Neural crest cell (in vitro differentiated cells): ENCODE measurements at places on chromosomes 4 and X. TPM values are rescaled to one million over a fixed set of nuclear protein-coding genes. Genes with fewer than 3 reads are reported as not detected.

NLGN4X gene
- total RNA-seq = 57.4 and 57.8 TPM in 2 replicates

- peaks cover 3% of the 10 kb centered on the region for H3K4me1 ChIP-seq
- no peak for DNase-seq
- no peak overlapping the region for H3K4me3 ChIP-seq
- no peaks in the 10 kb centered on the region for H3K27me3 ChIP-seq
- H3K36me3 ChIP-seq = no peaks in the 10 kb centered on the region
Observed at GRCh38 chr4:174856926-174857800, 28.1 kb upstream of the GLRA3 start.

- H3K27me3 ChIP-seq = peaks cover 2% of the 10 kb centered on the region
- H3K4me1 ChIP-seq = no peaks in the 10 kb centered on the region
- no peak for DNase-seq
- no peak overlapping the region for H3K27ac ChIP-seq
- no peak overlapping the region for H3K4me3 ChIP-seq
- H3K36me3 ChIP-seq = no peaks in the 10 kb centered on the region
Observed at GRCh38 chr4:167221084-167221483, 13.2 kb downstream of the SPOCK3 start.

VGLL1 gene
- total RNA-seq = not detected in 2 replicates

TLR10 gene
- not detected in 2 replicates for total RNA-seq

CLDN24 gene
- not detected in 2 replicates for total RNA-seq

ZNF718 gene
- total RNA-seq = 14.4 and 15.9 TPM in 2 replicates

DNA sequence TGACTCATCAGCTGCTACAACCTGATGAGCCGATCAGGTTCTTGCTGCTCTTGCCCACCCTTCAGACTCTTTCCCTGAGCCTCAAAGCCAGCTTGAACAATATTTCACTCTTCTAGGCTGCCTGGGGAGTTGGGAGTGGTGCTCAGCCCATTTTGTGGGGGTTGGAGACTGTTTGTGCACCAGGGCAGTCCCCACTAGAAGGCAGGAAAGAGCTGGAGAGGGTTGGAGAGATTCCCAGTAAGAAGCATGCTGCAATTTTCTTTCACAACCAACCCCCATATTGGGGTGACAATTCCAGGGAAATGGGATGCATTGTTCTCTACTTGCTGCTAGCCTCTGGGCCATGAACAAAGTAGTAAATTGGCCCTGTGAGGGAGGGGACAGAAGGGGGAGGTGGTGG lies 44.1 kb downstream of the SLC16A2 start:
- H3K36me3 ChIP-seq = peaks cover 9% of the 10 kb centered on the region
- no peak overlapping the region for H3K27ac ChIP-seq
- no peak for DNase-seq
- no peaks in the 10 kb centered on the region for H3K4me1 ChIP-seq
- no peaks in the 10 kb centered on the region for H3K27me3 ChIP-seq

ARSJ gene
- 0.49 and 0.89 TPM in 2 replicates for total RNA-seq

SUPT20HL1 gene
- not detected in 2 replicates for total RNA-seq

GRCh38 chrX:123172869-123173268 lies 11.2 kb upstream of the GRIA3 start:
- H3K4me1 ChIP-seq = no peaks in the 10 kb centered on the region
- no peak overlapping the region for H3K27ac ChIP-seq
- no peak overlapping the region for H3K4me3 ChIP-seq
- no peak for DNase-seq
- peaks cover 3% of the 10 kb centered on the region for H3K36me3 ChIP-seq
- H3K27me3 ChIP-seq = no peaks in the 10 kb centered on the region

DNA sequence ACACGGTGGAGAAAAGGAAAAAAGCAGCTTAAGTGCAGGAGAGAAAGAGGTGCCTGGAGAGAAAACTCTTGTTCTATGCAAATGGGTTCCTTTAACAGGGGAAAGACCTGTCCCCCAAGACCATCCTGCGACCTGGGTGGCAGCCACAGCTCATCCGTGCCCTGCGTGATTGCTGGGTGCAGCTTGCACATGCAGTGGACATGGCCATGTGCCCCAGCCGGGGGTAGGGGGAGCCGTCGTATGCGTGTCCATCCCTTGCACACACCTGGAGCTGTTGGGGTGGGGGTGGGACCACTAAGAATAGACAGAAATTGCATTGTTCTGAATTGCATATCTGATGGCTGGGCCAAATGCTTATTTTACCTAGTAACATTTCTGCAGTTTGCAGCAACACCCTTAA lies 171.9 kb downstream of the GUCY2F start:
- H3K36me3 ChIP-seq = no peaks in the 10 kb centered on the region
- DNase-seq = no peak

DNA sequence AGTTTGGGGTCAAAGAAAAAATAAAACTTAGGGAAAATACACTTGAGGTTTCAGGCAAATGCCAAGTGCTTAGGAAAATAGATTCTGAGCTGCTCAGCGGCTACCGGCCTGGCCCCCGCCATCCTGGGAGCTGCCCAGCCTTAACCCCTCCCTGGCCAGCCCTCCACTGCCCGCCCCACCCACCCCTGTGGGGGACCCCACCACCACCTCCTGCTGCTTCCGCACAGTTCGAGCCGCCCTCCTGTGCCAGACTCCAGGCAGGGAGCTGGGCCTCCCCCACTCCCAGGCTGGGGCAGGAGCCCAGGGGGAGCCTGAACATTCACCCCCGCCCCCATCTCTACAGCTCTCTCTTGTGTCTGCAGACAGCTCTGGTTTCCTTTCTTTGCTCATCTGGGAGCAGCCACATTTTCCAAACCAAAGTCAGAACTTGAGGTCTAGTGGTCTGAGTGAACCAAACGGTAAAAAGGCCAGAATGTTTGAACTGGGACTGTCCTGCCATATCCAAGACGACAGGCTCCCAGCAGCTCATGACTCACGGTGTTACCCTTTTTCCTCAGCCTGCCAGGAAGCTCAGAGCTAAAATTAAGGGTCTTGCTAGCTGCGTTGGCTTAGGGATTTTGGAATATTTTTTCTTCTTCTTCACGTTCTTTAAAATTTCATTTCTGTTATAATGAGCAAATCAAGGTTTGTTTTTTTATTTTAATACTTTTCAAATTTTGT lies 4.7 kb upstream of the FGFR3 start:
- H3K36me3 ChIP-seq = no peaks in the 10 kb centered on the region
- no peak overlapping the region for H3K4me3 ChIP-seq
- H3K4me1 ChIP-seq = no peaks in the 10 kb centered on the region

DNA sequence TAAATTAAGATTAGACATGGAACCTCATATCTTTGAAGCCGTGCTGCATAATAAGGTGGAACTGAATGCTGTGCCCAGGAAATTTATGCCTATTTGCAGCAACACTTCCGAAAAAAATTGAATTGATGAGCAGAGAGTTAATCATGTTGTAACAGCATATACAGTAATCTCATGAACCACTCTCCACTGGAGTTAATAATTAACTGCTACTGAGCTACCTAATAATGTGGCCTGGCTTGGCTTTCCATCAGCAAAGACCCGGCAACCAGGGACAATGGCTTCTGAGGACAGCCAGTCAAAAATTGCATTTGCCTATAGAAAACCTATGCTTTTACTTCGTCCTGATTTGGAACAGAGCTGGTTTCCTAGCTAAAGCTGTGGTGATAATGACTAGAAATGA lies 63.8 kb upstream of the GATB start:
- no peak for DNase-seq
- no peak overlapping the region for H3K4me3 ChIP-seq
- H3K4me1 ChIP-seq = no peaks in the 10 kb centered on the region

ZMYM3 gene
- total RNA-seq = 85.2 and 87.1 TPM in 2 replicates

TRIM75 gene
- not detected in 2 replicates for total RNA-seq

DNA sequence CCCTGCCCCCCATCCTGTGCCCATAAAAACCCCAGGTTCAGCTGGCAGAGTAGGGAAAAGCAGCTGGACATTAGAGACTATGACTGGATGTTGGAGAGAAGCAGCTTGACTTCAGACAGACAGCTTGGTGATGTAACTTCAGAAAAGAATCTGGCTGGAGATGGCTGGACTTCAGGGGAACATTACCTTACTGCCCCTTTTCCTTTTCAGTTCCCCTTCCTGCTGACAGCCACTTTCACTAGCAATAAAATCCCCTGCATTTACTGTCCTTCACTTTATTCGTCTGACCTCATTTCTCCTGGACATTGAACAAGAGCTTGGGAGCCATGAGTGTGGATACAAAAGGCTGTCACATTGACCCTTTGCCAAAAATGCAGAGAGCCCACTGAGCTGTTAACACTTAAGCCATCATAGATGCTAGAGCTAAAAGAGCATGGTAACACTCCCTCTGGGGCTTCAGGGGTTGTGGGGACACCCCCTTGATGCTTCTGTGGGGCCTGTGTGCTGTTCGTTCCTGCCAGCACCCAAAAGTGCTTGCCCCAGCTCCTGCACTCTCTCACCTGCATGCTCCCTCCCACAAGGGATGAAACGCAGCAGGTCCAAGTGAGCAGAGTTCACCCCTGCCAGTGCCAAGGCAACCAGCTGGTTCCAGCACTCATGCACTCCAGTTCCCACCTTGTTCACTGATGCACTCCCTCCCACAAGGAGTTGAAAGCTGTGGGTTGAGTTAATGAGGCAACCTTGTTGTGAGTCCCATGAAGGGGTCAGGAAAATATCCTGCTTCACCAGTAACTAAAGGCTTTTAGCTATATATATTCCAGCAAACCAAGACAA lies 263.8 kb upstream of the NDST3 start:
- DNase-seq = no peak
- no peaks in the 10 kb centered on the region for H3K4me1 ChIP-seq
- no peaks in the 10 kb centered on the region for H3K27me3 ChIP-seq
- H3K36me3 ChIP-seq = peaks cover 3% of the 10 kb centered on the region
- no peak overlapping the region for H3K4me3 ChIP-seq

PHEX gene
- 0.47 and 0.57 TPM in 2 replicates for total RNA-seq

DNA sequence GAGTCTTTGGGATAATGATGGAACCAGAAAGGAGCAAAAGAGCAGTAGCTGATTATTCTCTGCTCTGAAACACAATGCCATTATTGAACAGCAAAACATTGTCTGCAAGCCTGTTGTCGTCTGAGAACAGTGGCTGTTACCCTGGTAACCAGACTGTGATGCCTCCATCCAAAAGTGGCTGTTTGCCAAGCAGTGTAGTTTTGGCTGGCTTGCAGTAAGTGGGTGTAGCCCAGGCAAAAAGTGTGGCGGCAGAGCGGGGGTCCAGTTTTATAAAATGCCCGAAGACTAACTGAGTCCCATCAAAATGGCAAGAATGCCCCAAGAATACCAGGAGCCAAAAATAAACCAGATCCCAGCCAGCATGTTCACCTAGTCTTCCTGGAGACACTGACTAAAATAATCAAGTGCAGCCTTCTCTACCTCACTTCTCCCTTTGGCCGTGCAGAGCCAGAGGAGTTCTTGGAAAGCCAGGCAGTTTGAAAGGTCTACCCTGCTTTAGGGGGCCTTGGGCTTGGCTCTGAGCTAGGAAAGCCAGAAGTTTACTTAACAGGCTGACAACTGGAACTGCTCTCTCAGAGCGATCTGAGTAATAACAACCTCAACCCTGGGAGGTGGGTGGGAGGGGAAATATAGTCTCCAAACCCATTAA lies 2.6 kb downstream of the PLP1 start:
- H3K4me3 ChIP-seq = peak overlapping the region; percentile 94
- peaks cover 94% of the 10 kb centered on the region for H3K4me1 ChIP-seq
- no peaks in the 10 kb centered on the region for H3K27me3 ChIP-seq
- peak overlapping the region; percentile 97 for H3K27ac ChIP-seq
- DNase-seq = no peak

COX7B2 gene
- not detected in 2 replicates for total RNA-seq

DIPK2B gene
- not detected in 2 replicates for total RNA-seq

DNA sequence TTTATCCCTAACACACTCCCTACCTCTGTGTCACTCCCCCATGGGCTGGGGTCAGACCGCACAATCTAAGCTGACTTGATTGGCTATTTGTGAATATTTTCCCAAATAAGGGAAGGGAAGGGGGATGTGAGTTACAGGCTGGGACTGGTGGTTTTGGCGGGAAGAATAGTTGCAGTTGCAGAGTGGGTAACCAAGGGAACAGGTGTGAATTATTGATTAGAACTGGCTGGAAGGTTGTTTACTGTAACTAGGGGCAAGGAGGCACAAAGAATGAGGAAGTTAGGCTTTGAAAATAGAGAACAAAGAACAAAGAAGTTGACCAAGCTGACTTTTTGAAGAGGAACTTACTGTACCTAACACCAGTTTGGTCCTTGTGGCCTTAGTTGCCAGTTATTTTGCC lies 88.0 kb upstream of the XAGE2 start:
- H3K27ac ChIP-seq = no peak overlapping the region
- peaks cover 8% of the 10 kb centered on the region for H3K27me3 ChIP-seq
- H3K4me1 ChIP-seq = no peaks in the 10 kb centered on the region
- no peak for DNase-seq
- H3K36me3 ChIP-seq = no peaks in the 10 kb centered on the region
- H3K4me3 ChIP-seq = no peak overlapping the region

OTUD6A gene
- total RNA-seq = not detected in 2 replicates

PORCN gene
- 13.0 and 14.2 TPM in 2 replicates for total RNA-seq

DNA sequence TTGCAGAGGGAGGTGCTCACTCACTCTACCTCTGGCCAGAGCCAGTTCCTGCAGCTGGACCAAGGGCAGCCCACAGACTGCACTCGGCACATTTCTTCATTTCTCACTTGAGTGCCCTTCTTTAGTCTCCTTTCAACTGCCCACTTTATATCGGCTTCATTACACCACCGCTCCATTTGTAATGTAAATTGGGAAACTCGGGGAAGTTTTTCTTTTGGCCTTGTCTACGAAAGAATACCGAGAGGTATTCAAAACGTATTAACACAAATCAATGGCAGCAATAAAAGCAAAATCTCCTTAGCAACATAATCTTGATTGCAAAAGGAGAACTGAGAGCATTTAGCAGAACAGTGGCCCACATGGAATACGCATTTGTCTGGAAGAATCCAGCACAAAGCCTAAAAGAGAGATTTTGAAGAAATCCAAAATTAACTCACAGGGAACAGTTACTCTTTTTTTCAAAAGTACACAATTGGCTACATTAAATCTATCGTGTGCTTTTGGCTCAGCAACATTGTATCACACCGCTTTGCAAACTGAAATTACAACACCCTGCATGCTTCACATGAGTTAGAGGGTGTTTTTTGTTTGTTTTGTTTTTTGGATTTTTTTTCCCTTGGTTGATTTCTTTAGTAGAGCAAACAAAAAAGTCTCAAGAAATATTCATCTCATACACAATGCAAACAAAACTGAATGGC lies 62.6 kb downstream of the CHIC2 start:
- H3K4me3 ChIP-seq = peak overlapping the region; percentile 10
- H3K27ac ChIP-seq = no peak overlapping the region
- peaks cover 14% of the 10 kb centered on the region for H3K4me1 ChIP-seq
- H3K36me3 ChIP-seq = peaks cover 9% of the 10 kb centered on the region
- DNase-seq = no peak

DNA sequence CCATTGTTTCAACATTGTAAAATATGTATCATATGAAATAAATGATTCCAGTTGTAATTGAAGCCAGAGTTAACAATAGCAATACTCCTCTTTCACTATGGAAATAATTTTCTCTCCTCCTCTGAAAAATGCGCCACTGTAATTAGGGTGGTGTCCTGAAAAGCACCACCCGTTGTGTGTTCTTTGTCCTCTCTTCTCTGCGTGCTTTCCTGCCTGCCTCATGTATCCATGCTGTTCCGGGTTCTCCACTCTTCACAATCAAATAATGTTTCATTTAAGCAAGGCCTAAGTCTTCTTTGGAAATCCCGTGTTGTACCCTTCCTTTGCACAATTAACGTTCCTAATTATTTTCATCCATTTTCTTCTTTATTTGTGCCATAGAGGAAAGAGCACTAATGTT lies 293.3 kb downstream of the ADGRL3 start:
- H3K27me3 ChIP-seq = no peaks in the 10 kb centered on the region
- peaks cover 24% of the 10 kb centered on the region for H3K4me1 ChIP-seq
- H3K27ac ChIP-seq = peak overlapping the region; percentile 83
